ENCODE measurements at places on chromosomes 7 and 10.

- peak; percentile 90 for DNase-seq
These were observed 439 bp upstream of the EMX2 start for GRCh38 chr10:117541909-117542705.

GRCh38 chr10:42548254-42548653 is 90.1 kb downstream of the ZNF33B start:
- no peak for DNase-seq

DNA sequence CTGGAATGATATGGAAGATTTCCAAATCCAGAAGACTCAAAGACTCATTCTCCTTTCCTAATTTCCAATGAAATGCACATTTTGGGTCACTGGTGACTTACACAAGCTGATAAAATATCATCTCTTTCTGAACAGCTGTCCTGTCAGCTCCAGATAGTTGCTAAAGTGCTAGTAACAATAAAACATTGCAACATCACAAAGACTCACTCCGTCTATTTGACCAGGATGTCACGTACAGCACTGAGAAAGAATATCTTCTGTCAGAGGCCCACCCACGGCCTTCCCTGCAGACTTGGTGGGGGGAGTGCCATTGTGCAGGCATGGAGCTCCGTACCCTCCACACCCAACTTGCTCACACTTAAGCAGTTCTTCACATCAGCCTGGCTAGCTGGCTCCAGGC is 78.9 kb upstream of the EGR2 start:
- DNase-seq = no peak

- no peak for DNase-seq
These were observed 21.5 kb downstream of the CUX1 start for GRCh38 chr7:101838837-101839483.

DNA sequence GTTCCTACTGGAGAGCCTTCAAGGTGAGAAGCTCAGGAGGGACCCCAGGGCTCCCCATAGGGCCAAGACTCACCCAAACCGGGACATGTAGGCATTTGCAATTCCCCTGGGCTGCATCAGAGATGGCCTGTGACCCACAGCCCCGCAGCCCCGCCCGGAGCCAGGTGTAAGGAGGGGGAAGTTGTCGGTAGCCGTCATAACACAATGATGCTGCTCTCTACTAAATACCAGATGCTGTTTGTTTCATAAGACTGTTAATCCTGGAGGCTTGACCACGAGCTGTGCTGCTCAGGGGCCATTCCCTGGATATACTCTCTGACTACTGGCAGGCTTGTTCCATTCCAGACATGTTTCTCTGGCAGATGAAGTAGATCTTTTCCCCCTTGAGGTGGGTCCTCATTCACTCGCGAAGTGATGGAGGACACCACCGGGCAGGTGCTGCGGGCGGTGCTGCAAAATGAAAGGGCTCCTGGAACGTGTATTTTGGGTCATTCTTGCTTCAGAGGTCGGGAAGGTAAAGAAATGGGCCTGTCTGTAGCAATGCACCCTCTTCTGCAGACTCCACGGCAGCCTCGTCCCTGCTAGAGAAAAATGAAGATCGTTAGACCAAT is 61.1 kb downstream of the MKI67 start:
- DNase-seq = no peak

GRCh38 chr7:65840446-65840845 is 32.4 kb upstream of the VKORC1L1 start:
- DNase-seq = no peak

DNA sequence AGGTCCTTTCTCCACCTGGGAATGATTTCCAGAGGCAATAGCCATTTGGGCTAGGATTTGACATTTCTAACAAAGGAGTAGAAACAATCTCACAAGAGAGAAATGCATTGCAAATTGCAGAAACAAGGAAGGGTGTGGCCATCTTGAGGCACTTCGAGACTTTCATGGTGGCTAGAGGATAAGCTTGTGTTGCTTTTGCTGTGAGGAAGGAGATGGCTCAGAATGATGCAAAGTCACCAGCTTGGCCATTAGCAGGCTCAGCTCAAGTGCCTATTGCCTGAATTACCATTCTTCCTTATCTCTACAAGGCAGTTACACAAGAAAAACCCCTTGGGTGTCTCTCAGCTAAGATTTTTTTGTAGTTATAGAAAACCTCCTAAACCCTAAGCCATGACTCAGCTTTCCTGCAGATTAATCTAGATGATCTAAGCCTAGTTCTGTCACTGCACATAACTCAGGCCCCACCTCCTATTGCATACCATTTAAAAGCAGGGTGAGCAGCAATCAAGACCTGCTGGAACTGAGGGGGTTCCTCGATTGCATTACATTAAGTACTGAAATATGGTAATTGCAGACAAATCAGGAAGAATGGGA is 683.1 kb downstream of the NRG3 start:
- peak; percentile 7 for DNase-seq

DNA sequence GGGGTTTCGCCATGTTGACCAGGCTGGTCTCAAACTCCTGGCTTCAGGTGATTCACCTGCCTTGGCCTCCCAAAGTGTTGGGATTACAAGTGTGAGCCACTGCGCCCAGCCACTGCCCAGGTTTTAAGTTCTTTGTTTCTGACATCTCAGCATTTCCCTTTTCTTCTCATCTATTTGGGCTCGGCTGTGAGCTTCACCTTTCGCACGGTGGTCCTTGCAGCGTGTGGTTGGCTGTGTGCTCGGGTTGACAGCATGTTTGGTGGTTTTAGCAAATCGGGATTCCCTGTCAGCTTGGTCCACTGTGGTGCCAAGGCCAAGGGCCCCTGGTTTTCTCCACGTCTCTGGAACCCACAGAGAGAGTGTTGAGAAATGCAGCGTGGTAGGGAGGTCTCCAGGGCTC is 138.8 kb downstream of the DNAJB6 start:
- no peak for DNase-seq

GRCh38 chr7:22726907-22727713 is at the start of gene IL6:
IL6 (plus strand) TSS chr7:22727200; CDS start chr7:22727263, 63 bp downstream.
- no peak for DNase-seq

GRCh38 chr10:290026-290725 is 154.9 kb downstream of the ZMYND11 start:
- no peak for DNase-seq

DNA sequence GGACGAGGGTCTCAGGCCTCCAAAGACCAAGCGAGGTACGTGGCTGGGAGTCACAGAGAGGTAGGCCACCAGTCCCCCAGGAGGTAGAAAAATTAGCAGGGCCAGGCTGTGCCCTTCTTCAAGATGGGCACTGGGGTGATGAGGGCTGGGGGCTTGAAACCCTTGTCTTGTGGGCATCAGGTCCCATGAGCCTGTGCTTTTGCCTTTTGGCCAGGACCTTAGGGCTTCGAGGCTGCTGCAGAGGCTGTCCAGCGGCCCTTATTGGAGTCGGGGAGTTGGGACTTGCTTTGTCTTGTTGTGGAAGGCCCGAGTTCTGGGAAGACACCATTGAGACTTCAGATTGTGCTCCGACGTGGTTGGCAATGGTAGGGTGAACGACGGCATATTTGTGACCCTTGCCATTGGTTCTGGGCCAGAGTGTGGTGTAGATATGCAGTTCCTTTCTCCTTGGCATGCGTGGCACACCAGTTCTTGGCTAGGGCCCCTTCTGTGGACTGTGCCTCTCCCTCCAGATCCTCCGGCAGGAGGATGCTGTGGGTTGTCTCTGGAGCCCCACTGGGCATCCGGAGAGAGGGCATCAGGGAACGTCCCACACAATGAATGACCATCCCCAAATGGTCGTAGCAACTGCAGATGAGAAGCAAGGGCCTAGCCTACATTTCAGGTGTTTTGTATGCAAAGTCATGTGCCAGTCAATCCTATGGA is 931 bp downstream of the SH2D4B start:
- no peak for DNase-seq

DNA sequence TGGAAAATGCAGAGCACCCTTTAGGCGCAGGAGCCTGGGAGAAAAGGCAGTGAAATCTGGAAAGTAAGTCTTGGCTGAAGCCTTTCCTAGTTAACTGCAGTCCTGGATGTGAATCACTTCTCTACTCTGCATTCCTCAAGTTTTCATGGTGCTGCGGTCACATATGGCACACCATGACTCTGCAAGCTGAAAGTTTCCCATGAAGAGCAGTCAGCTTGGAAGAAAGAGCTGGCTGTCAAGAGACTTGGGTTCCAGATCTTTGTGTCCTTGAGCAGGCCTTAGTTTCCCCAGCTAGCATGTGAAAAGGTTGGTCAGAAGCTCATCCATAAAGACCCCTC is 548.3 kb downstream of the SORCS3 start:
- DNase-seq = no peak

GRCh38 chr7:88111954-88112471 is 107.8 kb downstream of the SRI start:
- DNase-seq = no peak

All from Caco-2 (cell line).